ENCODE measurements at places on chromosomes 16 and 17.
A peak's percentile ranks its signal among the peaks of the same experiment; 100 is the strongest.

DNA sequence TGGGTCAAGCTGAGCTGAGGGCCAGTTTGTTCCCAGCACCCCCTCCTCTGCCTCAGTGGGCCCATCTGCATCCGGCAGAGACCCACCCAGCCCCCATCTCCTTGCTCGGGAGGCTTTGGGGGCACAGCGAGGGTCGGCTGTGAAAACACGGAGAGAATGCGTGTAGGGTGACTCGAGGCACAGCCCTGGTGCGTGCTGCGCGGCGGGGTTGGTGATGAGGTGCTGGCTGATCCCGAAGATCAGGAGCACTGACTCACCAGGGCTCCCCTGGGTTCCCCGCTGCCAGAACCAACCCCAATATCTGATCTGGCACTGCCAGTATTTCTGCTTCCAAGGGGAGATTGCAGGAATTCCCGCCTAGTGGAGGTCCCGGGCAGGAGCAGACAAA lies 7.5 kb upstream of the KRT17 start:
- no peak for DNase-seq

DNA sequence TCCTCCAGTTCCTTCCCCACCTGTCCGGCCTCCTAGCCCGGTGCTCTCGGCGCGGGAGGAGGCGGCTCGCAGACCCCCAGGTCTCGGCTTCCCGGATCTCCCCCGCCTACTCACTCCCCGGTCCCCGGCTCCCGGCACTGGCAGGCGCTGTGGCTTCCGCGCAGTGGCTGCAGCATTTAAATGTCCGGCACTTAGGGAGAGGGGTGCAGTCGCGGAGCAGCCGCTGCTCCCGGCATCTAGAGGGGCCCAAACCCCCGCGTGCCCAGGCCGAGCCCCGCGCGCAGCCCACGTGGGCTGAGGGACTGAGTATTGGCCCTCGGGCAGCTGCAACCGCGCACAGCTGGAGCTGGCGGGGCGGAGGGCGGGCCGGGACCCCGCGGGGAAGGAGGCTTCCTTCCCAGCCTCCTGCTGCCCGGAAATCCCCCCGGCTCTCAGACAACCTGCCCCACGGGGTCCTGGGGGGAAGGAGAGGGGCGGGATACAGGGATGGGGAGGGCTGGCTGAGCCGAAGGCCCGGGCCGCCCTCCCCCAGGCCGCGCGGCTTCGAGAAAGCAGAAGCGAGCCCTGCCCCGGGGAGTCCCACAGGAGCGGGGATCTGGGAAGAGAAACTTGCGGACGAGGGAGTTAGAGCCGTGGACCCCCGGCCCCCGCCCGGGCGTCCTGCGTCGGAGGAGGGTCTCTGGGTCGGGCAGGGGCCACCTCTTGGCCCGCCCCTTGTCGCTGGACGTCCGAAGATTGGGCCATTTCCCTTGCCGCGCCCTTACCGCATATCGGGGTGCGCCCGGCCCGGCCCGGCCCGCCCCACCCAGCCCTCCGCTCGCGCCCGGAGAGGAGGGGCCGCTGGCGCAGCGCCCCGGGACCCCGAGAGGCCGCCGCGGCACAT lies at the start of gene MMP25:
TSS of gene MMP25 (plus strand) at position 804 of the 883 bp plus-strand sequence. CDS start 357 bp downstream, outside the sequence.
- DNase-seq, result no peak

GRCh38 chr16:26768385-26769010 lies 298.2 kb upstream of the C16orf82 start:
- DNase-seq, result no peak

DNA sequence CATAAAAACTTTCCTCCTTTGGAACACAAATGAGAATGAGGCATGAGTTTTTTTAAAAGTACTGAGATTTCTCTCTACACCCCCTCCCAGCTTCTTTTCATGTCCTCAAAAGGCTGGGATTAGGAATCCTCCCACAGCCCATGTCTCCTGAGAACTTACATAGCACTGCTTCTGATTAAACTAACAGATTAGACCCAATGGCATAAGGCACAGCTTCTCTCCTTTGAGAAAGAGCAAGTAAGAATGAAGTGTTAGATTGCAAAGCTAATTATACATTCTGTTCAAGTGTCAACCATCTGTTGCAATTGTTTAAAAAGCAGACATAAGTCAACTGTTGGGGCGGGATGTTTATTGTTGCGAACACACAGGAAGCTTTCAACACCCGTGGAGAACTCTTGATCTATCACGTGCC lies 715.1 kb downstream of the CDH11 start:
- no peak for DNase-seq

GRCh38 chr17:238071-238963 lies 56.9 kb upstream of the DOC2B start:
- DNase-seq, result no peak

- peak; percentile 46 for DNase-seq
Observed at GRCh38 chr16:89187032-89187769, 13.1 kb downstream of the SLC22A31 start.

GRCh38 chr16:1475552-1476114 lies 805 bp upstream of the CLCN7 start:
- DNase-seq, result no peak

- peak; percentile 96 for DNase-seq
Observed at GRCh38 chr17:75635610-75636202, 2.5 kb downstream of the SMIM5 start.
